CD4-positive, CD25-positive, alpha-beta regulatory T cell (primary cell): ENCODE measurements at places on chromosomes 1 and 21.

GRCh38 chr1:14539953-14540563, 58.4 kb upstream of the KAZN start:
- no peak for DNase-seq

DNA sequence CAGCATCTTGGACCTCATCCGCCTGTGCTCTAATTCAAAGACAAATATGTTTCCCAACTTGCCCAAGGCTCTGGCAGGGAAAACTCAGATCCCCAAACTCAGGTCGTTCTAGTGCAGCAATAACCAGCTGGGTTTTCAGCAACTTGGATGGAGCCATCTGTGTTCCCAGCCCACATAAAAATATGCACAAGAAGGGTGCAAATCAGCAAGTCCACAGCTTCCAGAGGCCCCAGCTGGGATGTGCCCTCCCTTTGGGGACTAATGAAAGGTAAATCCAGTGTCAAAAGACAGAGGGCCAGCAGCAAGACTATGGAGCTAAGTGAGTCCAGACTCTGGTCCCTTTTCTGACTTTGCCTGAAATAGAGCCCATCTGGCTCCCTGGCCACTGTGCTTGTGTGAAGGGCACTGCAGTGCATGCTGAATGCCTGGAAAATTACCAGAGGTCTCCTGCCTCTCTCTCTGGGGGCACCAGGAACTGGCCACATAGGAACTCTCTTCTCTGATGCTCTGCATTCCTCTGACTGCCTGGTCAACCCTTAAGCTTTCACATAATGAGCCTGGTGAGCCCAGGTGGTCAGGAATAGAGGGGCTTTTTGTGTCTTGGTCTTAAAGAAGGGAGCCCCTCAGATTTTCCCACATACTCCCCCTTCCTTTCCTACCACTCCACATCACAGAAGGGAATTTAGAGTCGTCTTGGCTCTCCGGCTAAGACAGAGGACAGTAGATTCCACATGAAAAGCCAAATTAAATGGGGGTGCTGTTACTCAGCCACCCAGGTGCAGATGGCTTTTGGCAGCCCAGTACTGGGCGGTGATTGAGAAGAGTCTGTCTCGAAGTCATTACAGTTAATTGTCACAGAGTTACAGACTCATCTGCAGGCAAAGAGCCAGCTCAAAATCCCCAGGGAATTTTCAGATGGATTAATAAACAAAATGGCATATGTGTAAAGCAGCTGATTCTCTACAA, 88.1 kb upstream of the C1orf21 start:
- DNase-seq = no peak

DNA sequence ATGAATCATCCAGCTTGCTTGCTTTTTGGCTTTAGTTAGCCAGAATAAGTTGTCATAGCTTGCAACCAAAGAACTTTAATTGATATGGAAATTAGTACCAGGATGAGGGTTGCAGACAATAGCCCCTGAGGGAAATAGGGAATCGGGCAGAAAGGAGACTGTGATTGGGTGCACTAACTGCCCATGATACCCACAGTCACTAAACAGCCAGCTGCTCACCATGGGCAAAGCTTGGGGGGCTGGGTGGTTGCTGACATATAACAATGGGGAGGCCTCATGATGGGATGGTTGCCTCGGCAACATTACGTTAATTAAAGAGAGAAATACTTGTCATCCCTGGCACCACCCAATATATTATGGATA, 17.8 kb upstream of the PLA2G2E start:
- no peak for DNase-seq

DNA sequence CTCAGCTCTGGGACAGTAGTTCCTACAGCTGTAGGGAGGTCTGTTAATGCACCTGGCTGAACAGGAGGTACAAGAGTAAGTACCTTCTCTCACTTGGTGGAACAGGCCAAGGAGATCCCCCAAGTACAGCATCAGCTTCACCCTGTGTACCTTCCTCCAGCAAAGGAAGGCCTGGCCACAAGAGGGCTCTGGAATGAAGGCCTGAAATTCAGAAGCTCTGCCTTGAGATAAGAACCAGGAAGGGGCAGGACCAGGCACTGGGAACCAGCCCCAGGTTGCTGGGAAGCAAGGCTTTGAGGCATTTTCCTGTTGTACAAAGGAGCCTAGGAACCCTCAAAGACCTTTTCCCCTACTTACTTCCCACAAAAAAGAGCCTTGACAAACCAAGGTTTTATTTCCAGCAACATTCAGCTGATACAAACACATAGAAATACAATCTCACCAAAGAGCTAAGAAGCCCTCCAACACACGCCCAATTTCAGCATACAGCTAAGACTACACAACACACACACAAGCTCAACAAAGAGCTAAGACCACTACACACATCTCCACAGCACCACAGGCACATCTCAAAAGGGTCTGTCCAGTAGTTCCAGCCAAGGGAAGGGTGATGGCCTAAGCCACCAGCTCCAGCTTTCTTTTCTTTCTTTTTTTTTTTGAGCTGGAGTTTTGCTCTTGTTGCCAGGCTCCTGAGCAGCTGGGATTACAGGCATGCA, 23.5 kb downstream of the F11R start:
- DNase-seq = peak; percentile 48

DNA sequence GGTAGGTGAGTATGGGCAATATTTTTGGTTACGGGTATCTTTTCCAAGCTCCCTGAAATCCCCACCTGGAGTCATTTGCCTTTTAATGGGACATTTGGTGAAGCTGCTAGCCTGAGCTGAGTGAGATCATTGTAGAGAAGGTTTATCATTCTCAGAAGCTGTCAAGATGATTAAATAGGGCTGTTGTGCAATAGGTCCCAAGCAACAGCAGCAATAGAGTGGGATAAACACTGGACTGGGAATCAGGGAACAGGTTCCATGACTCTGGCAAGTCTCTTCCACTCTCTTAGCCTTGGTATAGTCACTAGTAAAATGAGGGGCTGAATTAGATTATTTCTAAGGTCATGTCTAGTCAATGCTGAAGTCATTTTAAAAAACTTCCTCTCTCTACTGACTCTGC, 30.3 kb upstream of the FAM78B start:
- DNase-seq = no peak

DNA sequence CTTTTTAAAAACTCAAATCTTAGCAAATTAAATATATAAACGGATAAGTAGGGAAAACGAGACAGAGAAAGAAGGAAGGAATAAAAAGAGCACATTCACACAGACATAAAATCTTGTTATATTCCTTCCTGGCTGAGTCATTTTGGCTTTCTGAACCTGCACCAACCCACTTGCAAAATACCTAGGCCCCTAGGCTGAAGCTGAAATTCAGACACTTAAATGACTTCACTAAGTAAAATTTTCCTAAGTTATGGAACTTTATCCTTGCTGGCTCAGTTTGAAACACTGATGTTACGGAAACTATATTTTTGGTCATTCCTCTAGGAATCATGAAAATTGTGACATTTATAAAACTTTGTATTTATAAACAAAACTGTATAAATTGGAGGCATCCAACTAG, 462.8 kb upstream of the NFIA start:
- DNase-seq = no peak
